Pancreas (tissue), 10 donors: ENCODE measurements at places on chromosomes 4 and X. TPM values are rescaled to one million over a fixed set of nuclear protein-coding genes. Genes with fewer than 3 reads are reported as not detected.

DNA sequence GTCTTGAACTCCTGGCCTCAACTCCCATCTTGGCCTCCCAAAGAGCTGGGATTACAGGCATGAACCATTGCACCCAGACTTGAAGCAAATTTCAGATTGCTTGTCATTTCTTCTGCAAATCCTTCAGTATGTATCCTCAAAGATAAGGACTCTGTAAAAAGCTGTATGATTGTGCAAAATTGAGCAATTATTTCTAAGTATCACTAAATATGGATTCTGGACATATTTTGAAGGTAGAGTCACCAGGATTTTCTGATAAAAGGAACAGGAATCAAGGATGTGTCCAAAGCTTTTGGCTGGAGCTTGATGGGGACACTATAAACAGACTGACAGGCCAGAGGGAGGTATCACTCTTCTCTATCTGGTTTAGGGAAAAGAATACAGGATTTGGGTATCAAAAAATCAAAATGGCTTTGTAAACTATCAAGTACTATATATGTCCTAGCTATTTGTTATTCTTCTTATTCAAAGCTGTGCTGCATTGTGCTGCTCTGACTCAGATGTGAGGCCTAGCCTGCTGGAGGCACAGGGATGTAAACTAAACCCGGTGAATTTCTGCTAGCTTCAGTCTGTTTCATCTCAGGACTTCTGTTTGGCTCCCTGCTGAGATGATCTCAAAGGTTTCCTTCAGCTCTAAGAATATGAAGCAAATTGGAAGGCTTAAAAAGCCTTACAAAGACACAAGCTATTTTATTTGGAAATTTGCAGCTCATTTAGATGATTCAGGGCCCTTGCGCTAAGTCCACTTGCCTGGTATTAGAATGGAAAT lies 8.3 kb downstream of the RPS4X start:
- no peak for DNase-seq

DNA sequence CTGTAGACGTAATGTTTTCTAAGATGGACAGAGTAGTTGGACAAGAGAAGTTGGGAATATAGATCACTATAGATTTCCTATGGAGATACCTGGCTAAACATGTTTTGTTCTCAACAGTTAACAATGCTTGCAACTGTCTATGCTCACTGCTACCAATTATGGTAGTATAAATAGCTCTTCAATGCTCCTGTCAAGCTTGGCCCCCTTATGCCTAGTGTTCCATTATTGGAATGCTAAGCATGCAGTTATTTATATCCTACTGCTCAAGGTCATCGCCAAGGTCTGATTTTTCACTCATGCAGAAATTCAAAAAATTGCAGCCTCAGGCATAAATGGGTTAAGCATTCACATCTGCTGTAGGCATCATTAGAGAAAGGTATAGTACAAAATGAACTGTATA lies 519.0 kb downstream of the IL15 start:
- DNase-seq: no peak

DNA sequence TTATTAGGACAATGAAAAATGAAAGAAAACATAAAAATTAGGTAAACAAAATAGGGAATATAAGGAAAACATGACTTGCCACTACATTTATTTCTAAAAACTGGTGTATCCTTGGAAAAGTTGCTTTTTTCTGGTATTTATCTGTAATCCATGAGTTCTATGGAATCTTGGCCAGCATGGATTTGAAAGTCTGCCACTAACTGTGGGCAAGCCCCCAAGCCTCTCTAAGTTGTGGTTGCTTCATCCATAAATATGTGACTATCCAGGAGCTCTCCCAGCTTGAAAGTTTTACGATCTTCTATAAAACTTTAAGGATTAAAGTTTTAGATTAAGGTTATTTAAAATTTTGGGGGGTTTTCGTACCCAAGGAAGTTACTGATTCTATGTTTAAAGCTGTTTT lies 21.8 kb downstream of the RPS6KA3 start:
- DNase-seq: no peak

DNA sequence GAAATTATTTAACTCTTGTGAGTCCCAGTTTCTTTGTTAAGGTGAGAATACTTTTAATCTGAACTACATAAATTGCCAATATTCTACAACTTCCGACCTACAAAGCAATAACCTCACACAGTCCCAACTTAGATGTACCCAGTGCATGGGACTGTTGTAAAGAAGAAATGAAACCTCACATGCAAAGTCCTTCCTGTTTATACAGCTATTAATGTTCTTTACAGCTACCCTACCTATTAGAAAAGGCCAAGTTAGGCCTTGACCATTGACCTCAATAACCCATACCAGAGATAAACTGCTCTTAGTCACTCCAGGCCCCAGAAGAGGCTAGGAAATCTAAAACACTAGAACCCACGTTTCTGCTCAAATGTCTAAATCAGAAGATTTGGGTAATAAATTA lies 920.1 kb upstream of the TENM3 start:
- no peak for DNase-seq

GRCh38 chr4:182576601-182577289 lies 333.5 kb downstream of the TENM3 start:
- no peak for DNase-seq

DNA sequence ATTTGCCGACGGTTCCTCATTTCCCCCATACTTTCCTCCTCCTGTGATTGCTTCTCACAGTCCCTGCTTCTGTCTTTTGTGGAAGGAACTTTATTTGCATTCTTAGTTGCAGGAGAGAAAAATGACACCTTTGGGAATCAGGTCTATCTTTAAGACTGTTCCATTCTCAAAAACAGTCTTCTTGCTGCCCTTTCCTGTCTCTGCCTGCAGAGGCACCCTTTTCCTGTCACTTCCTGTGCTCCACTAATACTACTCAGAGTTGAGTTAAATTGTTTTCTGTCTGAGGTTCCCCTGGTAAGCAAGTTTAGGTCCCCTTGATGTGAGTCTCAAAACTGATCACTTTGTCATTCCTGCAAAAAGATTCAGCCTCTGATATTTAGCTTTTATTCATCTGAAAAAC lies 208.8 kb upstream of the CLNK start:
- DNase-seq: no peak

DNA sequence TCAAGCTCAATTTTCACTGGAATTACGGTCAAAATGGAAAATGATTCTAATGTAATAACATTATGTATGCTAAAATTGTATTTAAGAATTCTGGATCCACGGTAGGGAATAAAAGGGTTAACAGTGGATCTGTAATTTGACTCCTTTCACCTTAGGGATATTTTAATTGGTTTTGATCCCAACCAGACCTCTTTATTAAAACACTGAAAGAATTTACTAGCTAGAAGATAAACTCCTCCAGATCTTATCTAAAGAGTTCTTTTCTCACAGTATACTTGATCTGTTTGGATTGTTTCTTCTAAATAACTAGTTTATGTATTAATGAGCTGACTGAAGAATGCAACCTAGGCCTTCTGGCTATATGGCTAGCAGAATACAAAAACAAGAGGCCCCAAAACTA lies 118.4 kb downstream of the DDX53 start:
- no peak for DNase-seq

- DNase-seq: no peak
Measured at GRCh38 chr4:39526765-39527295, 409 bp downstream of the UGDH start.

DNA sequence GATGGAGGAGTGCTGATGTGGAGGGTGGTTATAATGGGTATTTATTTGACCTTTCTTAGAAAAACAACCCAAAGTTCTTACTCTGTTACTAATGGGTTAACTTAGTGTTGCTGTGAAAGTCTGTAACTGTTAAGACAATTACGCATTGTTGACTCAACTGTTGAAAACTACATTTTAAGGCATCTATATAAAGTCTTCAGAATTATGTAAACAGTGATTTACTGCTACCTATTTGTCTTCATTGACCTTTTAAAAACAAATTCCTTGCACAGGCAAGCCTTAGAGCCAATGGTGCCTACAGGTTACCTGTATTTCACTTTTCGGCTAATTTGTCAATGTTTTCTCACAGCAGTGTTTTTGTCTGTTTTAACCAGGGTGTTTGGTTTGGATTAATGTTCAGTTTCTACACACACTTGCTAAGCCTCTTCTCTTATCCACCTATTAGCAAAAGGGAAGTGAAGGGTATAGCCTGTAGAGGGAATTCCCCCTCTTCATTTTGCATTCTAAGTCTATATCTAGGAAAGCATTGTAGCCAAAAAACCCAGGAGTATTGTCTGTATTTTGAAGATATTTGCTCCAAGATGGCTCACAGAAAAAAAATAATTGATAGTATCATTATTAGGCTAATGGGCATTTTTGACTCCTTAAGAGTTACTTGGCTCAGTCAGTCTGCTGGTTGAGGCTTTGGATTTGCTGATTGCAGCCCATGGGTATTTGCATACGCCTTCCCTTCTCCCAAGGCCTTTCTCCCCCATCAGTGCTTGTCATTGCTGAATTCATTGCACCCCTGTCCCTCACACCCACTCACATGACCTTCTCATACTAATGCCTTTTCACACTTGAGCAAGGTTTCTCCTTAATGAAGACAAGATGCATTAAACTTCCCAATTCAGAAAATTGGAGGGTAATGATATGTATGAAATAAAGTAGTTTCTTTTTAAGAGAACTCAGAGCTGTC lies 30.5 kb downstream of the AFF1 start:
- DNase-seq: no peak

- DNase-seq: no peak
Measured at GRCh38 chrX:48956728-48957414, 536 bp downstream of the OTUD5 start.

DNA sequence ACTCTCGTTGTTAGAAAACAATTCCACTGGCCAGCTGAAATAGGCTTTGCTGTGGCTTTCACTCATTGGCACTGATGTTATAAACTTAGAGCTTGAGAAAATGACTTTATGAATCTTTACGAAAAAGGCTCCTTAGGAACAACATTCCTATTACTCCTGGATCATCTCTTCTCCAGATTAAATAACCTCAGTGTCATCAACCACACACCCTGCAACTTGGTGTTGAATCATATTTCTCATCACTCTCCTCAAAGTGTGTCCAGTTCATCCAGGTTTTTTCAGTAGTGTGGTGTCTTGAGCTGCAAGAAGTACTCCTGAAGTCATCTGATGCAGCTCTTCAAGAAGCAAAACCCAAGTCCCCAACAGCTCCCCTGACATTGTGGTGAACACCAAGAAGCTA lies 28.1 kb upstream of the ANOS1 start:
- no peak for DNase-seq

- no peak for DNase-seq
Measured at GRCh38 chrX:148755111-148755510, 254.7 kb downstream of the AFF2 start.

DNA sequence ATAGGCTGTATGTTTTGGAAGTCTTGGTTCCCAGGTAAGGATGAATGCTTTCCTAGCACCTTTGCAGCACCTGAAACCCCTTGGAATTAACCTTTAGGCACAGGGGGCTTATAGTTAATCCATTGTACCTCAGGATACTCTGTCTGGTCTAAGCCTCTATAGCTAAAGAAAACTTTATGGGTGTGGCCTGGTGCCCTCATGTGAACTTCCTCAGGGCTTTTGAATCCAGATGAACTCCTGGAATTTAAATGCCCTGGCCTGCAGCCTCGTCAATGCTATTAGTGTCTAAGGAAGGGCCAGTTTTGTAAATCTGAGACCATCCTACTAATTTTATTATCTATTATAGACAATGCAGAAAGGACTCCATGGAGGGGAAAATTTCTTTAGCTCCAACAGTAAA lies 33.8 kb downstream of the IRS4 start:
- no peak for DNase-seq

DNA sequence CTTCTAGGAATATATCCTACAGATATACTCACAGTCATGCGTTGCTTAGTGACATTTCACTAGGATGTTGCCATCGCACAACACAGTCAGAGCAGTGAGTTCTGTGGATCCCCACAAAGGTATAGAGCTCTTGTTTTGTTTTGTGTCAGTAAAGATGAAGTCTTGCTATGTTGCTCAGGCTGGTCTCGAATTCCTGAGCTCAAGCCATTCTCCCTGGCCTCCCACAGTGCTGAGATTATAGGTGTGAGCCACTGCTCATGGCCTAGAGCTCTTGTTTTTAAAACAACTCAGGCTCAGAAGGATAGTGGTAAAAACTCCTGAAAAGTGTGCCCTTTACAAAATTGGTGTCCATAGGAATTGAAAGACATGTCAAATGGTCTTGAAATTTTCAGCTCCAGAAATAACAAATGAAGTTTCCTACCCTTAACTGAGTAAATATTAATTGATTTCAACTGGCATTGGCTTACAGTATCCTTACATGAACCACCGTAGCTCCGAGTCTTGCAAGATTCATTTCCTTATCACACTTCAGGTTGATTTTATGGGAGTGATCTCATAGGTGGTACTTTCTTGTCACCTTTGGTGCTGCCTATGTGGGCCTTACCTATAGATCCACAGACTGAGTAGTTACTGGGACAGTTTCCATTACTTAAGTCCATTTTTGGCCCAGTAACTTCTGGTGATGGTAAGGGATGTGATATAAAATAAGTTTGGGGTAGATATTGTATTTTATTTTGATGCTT lies 3.6 kb downstream of the CWH43 start:
- DNase-seq: no peak

- DNase-seq: no peak
Measured at GRCh38 chrX:154096140-154097002, 1.1 kb downstream of the MECP2 start.

GRCh38 chrX:107742700-107743191 lies 32.8 kb downstream of the TSC22D3 start:
- no peak for DNase-seq

DNA sequence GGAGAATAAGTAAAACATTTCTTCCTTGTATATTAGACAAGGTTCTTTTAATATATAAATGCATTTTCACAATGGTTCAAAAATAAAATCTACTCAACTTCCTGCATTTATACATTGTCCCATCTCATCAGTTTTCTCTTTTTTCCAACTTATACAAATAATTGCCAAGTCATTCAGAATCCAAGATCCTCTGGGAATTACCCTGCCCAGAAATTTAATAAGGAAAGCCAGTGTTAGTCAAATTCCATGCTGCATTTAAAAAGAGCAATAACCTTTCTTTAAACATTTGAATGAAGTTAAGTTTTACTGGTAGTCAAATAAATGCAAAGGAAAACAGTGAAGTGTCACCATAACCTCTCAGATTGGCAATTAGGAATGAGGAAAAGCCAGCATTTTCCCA lies 357.9 kb downstream of the PPP3CA start:
- no peak for DNase-seq

Gene LUZP4
- not detected for polyA plus RNA-seq

Gene WDR13
- 552 TPM for polyA plus RNA-seq

Gene NOX1
- not detected for polyA plus RNA-seq

Gene MED14
- 12.1 TPM for polyA plus RNA-seq

Gene FOXR2
- not detected for polyA plus RNA-seq

Gene BEX5
- polyA plus RNA-seq: 9.5 TPM

Gene GSX2
- not detected for polyA plus RNA-seq

Gene PABPC1L2A
- not detected for polyA plus RNA-seq

Gene FAT1
- polyA plus RNA-seq: 26.6 TPM

Gene SSX2
- polyA plus RNA-seq: not detected

Gene SPANXB1
- not detected for polyA plus RNA-seq

Gene AADAT
- 6.8 TPM for polyA plus RNA-seq

Gene ADH7
- not detected for polyA plus RNA-seq
